ENCODE measurements at places on chromosomes 6 and 20.
A peak's percentile ranks its signal among the peaks of the same experiment; 100 is the strongest.

- no peak for DNase-seq
Measured at GRCh38 chr20:10328897-10329255, 105.1 kb downstream of the MKKS start.

DNA sequence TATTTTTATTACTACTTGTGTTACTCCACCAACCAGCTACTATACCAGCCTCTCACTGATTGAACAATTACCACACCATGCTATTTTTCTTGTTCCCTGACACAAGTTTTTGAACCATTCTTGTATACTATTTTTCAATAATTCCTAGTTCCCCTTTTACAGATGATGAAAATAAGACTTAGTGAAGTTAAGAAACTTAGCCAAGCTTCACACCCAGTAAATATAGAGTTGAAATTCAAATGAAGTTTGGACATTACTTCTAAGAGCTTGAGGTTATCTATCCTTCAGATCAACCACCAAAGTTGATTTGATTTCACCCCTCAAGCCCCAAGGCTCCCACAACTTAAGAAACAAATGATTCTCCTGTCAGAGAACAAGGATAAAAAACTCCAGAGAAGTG lies 13.1 kb upstream of the BCAS1 start:
- no peak for DNase-seq

DNA sequence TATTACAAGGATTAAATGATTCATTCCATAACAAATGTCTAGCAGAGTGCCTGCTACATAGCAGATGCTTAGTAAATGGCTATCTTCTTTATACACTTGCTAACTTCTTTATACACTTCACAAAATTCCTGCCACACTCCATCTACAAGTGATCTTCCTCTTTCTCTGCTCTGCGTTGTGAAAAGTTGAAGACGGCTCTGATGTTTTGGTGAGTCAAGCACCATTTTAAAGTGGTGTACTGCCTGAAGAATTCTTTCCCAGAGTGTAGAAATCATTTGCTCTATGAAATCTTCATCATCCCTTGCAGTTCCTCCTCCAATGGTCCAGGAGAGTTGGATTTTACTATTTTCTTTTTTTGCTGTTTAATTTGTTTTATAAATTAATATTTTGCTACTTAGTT lies 74.9 kb downstream of the TNFAIP3 start:
- no peak for DNase-seq

DNA sequence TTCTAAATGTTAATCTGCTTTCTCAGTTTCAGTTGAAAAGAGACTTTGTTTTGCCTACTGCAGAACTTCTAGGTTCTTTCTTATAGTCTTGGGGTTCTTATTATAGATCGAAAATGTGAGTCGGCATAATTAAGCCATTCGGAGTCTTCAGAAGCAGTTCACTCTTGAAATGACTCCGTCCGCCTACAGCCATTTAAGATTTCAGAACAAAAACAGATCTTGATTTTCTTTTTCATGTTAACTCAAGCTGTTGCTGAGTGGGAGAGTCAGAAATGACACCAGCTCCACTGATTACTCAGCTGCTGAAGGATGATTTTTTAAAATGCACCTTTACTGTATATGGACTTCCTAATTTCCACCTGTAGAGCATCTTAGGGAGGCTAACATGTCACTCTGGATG lies 15.9 kb downstream of the PRDM1 start:
- no peak for DNase-seq

GRCh38 chr6:15184441-15184861 lies 61.4 kb upstream of the JARID2 start:
- no peak for DNase-seq

DNA sequence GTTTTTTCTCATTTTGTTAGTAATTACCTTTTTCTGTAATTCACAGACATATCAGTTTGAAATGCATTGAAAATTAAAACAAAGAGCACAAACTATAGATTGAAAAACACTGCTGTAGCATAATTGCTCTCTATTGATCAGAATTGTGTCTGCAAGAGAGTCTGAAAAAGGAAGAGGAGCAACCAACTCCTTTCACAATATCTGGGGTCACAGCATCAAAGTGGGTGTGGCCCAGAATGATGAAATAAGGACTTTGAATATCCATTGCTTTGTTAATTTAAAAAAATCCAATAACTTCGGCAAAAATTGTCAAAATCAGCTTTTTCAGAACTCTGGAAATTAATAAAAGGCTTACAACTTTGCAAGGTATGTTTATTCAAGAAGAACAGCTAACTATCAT lies 99.2 kb downstream of the MYLK4 start:
- no peak for DNase-seq

GRCh38 chr20:37351689-37352607 lies 6.0 kb downstream of the SRC start:
- DNase-seq = no peak

DNA sequence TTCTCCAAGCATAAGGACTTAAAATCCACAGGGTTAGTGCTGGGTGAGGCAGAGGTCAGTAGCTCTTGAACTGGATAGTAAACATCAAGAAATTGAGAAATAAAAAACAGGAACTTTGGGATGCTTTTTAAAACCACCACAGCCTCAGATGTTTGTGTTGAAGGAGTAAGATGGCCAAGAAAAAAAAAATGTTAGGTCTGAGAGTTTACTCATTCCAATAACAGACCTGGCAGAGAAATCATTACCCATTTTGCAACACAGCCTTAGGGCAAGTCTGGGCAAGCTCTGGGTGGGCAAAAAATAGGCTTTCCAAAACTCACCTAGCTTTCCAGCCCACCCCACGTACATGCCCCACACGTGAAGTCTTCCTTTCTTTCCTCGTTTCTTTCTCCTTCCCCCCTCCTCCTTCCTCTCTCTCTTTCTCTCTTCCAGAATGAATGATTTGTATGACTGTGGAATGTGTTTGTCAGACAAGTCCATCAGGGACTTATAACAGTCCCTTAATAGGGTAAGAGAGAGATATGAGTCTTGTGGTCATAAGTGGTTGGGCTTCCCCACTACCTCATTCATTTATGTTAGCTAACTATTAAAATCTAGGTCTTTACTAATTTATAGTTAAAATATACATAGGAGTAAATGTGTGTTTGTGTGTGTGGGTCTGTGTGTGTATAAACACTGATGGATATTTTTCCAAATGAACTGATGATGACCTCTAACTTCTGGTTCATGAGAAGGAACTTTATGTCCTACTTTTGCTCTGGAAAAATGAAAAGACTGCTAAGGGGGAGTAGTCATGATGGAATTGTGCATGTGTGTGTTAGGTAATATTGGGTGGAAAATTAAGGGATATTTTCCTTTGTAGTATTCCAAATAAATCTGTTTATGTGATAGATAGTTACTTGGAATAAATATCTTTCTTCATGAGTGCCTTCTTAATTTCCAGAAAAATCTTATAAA lies 18.0 kb upstream of the DSE start:
- no peak for DNase-seq

DNA sequence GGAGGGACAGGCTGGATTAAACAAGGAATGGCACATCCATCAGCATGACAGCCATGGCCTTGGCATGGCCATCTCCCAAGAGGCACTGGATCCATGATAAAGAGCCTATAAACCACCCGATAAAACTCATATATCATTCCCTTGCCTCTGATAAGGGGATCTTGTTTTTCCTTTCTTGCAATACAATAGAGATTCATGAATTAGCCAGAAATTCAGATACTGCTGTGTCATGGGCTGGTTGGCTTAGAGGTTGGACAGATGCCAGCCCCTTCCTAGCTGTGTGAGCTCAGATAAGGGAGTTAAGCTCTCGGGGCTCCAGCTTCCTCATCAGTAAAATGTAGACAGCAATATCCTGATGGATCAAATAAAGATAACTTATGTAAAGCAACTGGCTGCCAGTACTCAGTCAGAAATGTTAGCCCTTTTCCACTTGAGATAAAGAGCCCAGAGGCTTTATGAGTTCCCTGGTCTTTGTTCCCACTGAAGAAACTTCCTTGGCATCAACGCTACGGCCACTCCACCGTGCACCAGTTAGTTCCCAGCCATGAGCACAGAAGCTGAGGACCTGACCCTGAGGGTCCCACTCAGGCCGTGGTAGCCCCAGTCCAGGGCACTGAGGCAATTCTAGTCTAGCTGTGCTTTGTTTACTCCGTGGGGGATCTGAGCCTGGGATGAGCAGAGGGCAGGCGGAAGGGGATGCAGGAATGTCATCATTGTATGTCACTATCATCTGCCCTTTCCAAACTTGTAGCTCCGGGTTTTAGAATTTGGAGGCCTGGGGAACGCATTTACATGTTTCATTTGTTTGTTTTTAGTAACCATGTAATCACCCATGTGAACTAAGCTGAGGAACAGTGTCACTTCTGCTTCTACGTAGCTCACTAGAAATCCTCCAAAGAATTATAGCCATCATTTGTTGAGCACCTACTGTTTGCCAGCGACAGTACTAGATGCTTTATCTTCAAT lies 67.2 kb upstream of the TBC1D7 start:
- DNase-seq = no peak

- DNase-seq = peak; percentile 79
Measured at GRCh38 chr20:48275286-48276020, 490.2 kb upstream of the SULF2 start.

- DNase-seq = no peak
Measured at GRCh38 chr20:2162823-2163166, 61.2 kb downstream of the STK35 start.

- no peak for DNase-seq
Measured at GRCh38 chr6:132007474-132008190, 56.5 kb upstream of the CCN2 start.

- no peak for DNase-seq
Measured at GRCh38 chr6:10271982-10272381, 142.9 kb downstream of the TFAP2A start.

DNA sequence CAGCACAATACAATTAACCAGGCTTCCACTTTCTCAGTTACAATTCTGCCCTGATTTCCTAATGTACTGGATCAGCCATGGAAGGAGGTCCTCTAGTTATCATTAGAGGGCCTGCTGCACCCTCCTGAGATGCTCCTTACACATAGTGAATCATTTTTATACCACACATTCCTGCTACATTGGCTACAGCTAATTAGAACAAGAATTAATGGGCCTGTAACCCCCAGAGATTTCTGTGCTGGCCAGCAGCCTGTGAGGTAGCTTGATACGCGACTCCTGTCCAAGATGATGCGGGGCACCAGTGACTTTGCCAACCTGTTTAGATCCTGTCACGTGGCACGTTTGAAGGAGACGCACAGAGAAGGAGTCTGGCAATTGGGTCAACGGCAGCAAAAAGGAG lies 422.8 kb downstream of the EPM2A start:
- DNase-seq = no peak

- DNase-seq = no peak
Measured at GRCh38 chr6:116579143-116579542, 7.8 kb downstream of the RWDD1 start.

DNA sequence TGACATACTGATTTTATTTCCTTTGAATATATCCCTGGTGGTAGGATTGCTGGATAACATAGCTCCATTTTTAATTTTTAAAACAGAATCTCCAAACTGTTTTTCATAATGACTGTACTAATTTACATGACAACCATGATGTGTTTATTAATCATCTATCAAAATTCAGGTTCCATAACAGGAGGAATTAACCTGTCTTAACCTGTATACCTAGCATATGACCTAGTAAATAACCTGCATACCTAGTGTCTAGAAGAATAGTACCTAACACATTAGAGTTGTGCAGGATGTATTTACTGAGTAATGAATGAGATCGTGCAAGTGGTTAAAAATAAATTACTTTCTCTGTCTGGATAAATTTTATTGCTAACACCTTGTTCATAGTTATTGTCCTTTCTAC lies 45.8 kb upstream of the ARHGAP18 start:
- DNase-seq = no peak

DNA sequence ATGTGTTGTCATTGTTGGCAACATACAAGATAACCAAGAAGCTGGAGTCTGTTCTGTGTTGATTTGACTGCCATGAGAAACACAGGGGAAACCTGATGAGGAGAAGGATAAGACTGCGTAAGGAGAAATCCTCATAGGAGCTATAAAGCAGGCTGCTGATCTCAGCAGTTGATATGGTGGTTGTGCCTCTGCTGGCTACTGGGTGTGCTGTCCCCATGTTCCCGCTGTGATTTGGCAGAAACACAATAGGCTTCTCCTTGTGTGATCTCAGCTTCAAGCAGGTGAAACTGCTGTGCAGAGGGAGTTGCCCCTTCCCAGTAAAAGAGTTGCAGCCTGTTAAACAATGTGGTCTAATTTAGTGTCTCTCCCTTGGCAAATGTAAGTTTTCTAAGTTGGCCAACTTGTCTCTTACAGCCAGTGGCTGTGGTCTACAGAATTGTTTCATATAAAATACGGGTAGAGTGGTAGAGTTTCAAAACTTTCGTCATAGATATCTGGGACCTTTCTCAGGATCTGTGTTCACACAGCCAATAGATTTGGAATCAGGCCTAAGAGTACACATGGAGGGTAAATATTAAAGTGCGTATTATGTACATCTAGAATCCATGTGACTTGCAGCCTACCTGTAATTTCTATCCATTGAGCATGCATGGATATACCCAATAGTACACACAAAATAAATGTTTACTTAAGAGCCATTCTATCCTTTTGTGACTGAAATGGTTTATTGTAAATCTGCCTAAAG lies 78.4 kb downstream of the RNF144B start:
- peak; percentile 89 for DNase-seq

All from NCI-H1092 treated with DMSO at 0.1 percent for 48 hours (cell line).